Activated T-helper 2 cell treated with anti-CD3 and anti-CD28 coated beads, Interferon-gamma antibody, Interleukin-2, Interleukin-4, amounts not matched to agents 10 μg/mL and 5 μg/mL and 100 μg/mL, durations not matched to agents 14 hours and 24 hours and 36 hours (primary cell): ENCODE measurements at places on chromosomes 3 and 15. TPM values are rescaled to one million over a fixed set of nuclear protein-coding genes. Genes with fewer than 3 reads are reported as not detected.

- no peak for DNase-seq
Measured at GRCh38 chr15:99158626-99159412, 53.9 kb downstream of the SYNM start.

DNA sequence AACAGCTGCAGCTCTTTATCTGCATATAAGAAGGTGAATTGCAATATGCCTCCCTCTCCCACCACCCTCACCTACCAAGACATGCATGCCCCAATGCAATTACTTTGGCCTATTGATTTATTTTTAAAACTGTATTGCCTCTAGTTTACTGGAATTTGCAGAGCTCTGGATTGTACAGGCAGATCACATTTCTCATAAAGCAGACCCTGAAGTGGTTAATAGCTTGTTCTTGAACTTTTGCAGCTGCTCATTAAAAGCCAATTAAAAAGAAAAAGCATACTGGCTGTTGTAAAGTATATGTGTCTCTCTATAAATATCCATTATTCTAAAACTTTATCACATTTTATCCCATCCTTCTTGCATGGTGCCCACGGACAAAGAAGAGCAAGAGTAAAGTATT, 221.5 kb upstream of the TOPAZ1 start:
- DNase-seq = no peak

GRCh38 chr3:161100994-161101393, 4.2 kb downstream of the B3GALNT1 start:
- DNase-seq = no peak

DNA sequence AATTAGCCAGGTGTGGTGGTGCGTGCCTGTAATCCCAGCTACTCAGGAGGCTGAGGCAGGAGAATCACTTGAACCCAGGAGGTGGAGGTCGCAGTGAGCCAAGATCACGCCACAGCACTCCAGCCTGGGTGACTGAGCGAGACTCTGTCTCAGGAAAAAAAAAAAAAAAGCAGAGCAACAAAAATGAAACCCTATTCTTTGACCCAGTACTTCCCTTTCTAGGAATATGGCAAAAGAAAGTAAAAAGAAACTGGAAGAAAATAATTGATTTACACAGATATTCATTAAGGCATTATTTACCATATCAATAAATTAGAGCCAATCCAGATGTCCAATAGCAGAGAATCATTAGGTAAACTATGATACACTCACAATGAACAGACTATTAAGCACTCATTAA, 67.0 kb downstream of the GSK3B start:
- no peak for DNase-seq

- DNase-seq = no peak
Measured at GRCh38 chr3:170585008-170585936, 603 bp downstream of the SLC7A14 start.

DNA sequence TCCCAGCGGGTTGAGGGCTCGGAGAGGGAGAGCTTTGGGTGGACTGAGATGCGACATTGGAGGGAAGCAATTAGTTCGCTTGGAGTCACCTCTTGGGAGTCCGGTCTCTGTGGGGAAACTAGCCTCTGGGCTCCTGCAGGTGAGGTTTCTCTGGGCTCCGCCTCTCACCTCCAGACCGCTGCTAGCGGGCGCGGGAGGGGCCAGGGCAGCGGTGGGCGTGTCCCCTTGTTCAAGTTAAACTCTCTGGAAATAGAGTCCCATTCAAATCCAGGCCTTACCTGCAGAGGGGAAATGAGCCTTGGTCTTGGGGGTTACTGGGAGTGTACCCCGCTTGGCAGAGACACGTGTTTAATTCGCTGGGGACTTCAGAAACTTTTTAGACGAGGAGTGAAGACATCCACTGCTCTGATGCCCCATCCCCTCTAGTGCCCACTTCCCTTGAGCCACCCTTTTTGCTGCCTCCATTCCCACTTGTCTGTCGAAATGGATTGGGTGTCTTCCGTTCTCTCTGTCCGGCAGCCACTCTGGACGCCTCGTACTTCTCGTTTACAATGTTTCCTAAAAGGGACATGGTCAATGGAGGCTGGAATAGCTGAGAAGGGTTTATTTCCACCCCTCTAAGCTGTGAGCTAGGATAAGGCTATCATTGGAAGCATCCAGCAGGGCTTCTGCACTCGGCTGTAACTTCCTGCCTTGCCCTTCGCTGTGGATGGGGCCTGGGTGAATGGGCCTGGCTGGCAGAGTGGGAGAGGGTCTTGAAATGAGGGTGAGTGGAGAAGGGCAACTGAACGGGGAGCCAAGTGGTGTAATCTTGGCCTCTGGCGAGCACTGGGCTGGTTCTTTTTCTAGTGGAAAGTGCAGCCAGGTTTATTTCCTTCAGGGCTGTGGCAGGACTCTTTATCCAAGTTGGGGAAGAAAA, 1.1 kb downstream of the MITF start:
- no peak for DNase-seq

- no peak for DNase-seq
Measured at GRCh38 chr3:177694316-177694715, 497.0 kb upstream of the TBL1XR1 start.

DNA sequence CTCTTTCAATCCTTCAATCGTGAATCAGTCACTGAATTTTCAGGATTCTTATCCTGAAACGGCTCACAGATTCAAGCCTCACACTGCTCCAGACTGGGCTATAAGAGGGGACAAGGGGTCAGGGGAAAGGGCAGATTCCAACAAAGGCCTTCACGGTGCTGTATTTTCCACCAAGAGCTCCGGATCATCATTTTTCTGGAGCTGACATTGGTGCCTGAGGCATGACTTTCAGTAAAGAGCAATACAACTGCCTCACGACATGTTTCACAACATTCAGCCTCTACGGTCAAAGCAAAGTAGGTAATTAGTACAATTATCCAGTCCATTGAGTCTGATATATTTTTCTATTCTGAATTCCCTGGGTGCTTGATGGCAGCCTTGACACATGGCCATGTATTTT, 185.0 kb upstream of the PRICKLE2 start:
- DNase-seq = no peak

- DNase-seq = no peak
Measured at GRCh38 chr3:59515966-59516365, 466.1 kb upstream of the CFAP20DC start.

GRCh38 chr15:91593067-91593466, 260.4 kb upstream of the SLCO3A1 start:
- DNase-seq = no peak

- DNase-seq = no peak
Measured at GRCh38 chr3:128402319-128402718, 64.4 kb downstream of the DNAJB8 start.

GRCh38 chr3:56125358-56126005, 342.8 kb downstream of the ERC2 start:
- DNase-seq = no peak

DNA sequence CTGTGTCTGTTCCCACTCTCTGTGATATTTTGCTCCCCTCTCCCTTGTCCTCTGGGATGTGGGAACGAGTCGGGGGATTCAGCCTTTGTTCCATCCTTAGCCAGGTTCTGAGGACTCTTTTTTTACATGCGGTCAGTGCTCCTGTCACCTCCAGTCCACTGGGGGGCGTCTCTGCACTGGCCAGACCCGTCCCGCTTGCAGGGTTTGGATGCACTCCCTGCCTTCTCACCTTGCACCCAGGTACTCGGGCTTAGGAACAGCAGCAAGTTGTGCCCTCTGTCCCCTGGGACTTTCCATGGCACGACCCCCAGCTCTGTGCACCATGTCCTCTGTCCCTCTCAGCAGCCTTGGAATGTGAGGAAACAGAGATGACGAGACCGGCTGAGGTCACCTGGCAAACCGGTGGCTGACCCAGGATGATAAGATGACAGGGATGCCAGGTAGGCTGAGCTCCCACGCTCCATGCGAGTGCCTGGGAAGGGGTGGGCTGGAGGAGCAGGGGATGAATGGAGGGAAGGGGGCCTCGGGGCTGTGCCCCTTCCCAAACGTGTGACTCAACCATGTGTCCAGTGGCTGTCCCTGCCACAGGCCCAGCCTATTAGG, 27.3 kb upstream of the FGD5 start:
- peak; percentile 37 for DNase-seq

DNA sequence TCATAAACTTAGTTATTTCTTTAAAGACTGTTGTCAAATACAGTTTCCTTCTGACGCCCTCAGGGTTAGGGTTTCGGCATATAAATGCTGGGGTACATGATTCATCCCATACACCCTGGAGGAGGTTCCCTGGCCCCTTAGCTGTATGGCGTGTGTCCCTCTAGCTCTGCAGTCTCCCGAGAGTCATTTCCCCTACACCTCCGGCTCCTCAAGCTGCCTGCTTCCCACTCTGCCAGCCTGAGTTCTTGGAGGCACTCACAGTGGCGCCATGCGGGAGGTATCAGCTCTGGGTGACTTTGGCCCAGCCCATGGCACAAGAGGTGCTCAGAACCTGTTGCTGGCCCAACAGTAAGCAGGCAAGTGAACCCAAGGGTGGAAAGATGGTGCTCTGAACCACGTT, 70.2 kb upstream of the TRPM1 start:
- no peak for DNase-seq

DNA sequence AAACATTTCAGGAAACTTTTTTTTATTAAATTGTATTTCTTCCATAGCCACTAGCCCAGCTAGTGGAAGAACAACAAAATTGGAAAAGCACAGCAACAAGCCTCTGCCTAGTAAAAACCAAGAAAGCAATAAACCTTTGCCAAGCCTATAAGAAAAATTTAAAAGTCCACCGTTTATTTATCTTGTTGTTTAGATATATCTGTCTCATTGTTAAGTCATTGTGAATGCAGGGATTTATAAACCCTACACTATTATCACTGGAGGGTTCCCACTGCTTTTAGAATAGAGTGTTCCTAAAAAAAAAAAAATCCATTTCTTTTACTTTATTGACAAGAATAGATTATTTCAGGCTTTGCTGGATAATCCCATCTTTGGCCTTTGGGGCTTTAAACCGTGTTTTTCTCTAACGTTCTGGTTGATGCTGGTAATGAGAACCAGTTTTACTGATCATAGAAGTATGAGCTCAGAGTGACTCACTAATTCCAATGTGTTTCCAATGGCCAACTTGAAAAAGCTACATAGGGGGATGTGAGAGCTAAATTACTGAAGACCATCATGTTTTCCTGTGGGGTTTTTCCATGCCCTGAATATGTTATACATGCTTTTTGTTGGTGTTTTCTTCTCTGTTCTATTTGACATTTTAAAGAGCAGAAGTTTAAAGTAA, 634.1 kb downstream of the RBMS3 start:
- no peak for DNase-seq

GRCh38 chr3:13811614-13812013, 68.3 kb downstream of the WNT7A start:
- no peak for DNase-seq

DNA sequence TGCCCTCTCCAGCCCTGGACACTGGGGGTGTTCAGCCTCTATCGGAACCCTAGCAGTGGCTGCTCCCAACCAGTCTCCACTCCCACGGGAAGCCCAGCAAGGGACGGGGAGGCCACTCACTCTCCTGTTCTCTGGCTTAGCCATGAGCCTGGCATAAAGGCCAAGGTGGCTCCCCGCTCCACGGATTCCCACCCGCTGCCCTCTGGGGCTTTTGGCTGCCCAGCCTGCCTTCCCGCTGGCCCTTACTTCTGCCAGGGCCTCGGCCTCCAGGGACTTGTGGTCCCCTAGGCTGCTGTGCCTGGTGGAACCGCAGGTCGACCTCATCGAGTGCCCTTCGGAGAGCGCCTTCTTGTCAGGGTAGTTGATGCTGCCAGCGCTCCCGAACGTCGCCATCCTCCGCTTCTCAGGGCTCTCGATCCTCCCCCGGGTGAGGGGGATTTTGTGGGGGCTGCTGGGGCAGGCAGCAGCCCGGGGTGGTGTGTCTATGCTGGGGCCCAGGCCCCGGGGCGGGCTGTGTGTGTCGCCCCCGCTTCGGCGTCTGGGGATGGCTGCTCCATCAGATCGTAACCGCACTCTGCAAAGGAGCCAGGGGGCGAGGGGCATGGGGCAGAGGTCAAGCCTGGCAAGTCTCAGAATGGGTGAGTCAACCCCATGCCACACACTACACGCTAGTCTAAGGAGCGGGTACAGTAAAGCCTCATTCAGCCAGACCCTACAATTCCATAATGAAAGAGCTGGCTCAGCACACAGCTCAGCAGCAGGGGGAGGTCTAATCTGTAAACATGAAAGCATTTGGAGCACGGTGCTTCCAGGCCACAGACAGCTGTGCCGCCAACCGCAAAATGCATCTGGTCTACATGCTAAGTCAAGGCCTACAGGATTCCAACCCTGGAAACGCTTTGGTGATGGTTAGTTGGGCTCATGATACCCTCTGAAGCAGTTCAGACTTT, 27.3 kb upstream of the RAD18 start:
- DNase-seq = no peak

- DNase-seq = no peak
Measured at GRCh38 chr3:48652923-48653715, 9.6 kb downstream of the CELSR3 start.

DNA sequence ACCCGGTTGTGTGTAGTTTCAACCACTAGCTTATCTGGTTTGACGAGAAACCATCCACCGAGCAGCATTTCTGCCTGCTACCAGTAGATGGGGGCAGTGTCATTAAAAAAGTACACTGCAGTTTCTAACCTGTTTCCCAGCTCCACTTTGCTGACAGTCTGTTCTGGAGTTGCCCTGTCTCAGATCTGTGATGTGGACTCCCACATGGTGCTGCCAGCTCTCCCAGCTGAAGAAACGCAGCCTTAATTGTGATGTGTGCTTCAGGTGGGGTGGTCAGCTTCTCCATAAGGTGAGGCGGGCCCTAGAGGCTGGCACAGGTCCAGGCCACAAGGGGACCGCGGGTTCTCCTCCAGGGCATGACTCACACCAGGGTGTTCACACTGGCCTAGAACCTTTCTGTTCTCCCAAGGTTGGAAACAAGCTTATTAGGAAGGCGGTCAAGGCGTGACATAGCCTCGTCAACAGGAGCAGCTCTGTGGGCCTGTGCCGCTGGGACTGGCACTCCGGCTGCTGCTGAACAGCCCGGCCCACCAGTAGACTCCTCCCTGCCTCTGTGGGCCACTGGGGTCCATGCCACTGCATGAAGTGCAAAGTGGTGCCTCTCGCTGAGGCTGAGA, 2.9 kb upstream of the FAM43A start:
- DNase-seq = peak; percentile 61

DNA sequence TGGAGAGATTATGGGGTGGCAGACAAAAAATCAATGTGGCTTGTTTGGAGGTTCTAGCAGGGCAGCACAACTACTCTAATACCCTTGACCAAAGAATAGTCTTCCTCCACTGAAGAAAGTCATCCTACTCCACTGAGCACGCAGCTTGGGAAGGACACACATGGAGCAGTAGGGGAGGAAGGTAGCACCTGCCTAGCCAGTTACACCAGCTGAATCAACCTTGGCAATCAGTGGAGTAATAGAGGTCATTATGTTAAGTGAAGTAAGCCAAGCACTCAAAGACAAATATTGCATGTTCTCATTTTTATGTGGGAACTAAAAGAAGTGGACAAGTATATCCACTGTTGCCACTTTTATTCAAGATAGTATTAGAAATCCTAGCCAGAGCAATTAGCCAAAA, 555.8 kb upstream of the ALCAM start:
- no peak for DNase-seq

- DNase-seq = no peak
Measured at GRCh38 chr3:175105066-175105465, 245.9 kb downstream of the NAALADL2 start.

GRCh38 chr15:40941068-40941527, 12.0 kb downstream of the DLL4 start:
- no peak for DNase-seq

Gene C2CD4B
- 0.14 and 0.16 TPM in 2 replicates for total RNA-seq

Gene NUP210
- 143 and 148 TPM in 2 replicates for total RNA-seq

Gene CCK
- total RNA-seq = not detected in 2 replicates

Gene UQCC5
- 12.5 and 16.4 TPM in 2 replicates for total RNA-seq

Gene FEZF2
- not detected in 2 replicates for total RNA-seq
